ENCODE measurements at places on chromosomes 2 and 18.

DNA sequence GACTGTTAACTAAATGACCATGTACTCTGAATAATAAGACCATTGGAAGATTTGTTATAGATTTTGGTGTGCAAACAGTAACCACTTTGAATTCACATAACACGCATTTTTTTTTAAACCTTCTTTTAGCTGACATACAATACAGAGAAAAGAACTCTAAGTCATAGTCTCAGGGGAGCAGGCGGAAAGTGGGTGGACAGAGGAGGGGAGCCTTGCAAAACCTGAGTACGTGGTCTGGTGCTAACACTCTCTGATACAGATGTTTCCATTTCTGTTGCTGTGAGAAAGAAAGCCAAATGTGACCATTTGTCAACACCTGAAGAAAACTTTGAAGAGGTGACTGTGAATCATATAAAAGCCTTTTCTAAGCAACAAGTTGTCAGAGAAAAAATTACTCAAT is 151.8 kb upstream of the GCFC2 start:
- no peak for DNase-seq

DNA sequence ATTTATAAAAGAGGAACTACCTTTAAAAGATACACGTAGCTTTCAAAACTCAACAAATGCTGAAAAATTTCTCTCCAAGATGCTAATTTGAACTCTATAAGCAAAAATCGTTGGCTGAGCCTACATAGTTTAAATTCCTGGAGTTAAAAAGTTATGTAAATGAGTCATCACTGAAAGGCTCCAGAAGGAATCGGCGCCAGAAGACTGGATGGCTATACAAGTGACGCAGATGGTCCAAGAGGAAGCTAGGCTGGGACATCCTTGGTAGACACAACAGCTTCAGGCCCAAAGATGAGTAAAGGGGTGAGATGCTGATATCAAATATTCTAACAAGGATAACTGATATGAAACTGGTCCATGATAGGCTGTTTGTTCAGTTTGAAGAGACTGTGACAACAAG is 22.8 kb upstream of the DNAH6 start:
- DNase-seq = no peak

DNA sequence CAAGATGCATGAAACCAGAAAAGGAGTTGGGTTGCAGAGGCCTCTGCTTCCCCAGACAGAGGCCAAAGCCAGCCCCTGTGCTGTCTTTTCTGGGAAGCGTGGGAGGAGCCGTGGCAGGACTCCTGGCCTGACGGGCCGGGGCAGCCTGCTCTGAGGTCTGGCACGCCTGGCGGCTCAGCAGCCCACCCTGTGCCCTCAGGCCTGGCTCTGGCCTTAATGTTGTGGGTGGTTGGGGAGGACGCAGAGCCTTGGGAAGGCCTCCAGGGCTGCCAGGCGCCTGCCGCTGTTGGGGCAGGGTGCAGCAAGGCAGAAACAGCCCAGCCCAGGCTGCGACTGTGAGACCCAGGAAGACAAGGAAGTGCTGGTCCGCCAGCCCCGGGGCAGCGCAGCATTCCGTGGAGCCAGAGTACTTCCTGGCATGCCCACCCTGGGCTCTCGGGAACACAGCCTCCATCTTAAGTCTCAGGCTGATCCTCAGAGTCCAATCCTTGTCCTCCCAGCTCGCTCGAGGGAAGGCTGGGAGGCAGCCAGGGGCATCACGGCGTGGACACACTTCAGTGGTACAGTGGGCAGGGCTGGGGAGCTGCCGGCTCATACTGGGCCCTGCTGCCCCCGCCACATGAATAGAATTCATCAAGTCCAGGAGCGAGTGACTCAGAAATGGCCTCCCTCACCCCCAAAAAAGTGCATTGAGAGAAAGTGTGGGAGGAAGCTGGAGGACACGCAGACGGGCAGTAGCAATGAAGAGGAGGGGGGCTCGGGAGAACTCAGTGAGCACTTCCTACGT is 72.6 kb downstream of the EMX1 start:
- no peak for DNase-seq

DNA sequence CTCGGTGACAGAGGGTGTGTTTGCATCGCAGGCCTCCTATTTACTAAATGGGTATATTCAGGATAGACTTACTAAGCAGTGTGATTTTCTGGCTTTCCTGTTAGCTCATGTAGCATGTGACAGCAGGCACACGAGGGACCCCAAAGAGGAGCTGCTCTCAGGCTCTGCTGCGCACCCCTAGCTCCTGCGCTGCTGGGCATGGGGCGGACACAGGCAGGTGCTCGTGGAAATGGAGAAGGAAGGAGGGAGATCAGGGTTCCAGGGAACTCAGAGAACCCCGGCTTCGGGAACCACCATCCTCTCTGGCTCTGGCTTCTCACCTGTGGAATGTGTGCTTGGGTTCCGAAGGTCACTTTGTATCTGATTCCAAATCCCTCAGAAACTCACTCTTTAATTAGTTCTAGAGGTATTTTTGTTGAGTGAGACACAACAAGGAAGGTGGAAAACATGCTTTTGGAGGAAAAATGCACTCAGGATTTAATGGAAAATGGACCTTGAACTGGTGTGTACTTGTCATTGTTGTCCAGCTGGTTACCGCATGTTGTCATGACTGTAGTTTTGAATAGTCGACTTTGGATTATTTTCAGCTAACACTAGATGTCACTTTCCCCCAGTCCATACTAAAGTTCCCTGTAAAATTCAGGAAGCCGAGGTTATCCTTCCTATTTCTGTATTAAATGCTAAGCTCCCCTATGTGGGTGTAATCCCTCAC is 3.5 kb downstream of the SNTG2 start:
- DNase-seq = no peak

DNA sequence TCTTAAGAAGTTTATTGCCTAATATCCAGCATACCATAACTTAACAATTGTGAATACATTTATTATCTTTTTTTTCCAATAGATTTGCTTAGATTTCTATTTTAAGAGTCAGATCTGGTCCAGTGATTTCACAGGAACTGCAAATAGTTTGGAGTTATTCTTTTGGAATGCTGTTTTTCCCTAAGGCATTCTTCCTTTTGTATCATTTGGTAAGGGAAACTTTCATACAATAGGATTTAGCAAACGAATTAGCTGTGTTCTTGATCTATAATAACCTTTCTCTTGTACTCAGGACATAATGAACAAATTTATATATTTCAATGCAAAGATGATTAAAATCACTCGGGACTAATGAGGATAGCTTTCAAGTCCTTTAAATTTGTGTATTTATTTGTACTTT is 201.6 kb downstream of the ERBB4 start:
- peak; percentile 78 for DNase-seq

DNA sequence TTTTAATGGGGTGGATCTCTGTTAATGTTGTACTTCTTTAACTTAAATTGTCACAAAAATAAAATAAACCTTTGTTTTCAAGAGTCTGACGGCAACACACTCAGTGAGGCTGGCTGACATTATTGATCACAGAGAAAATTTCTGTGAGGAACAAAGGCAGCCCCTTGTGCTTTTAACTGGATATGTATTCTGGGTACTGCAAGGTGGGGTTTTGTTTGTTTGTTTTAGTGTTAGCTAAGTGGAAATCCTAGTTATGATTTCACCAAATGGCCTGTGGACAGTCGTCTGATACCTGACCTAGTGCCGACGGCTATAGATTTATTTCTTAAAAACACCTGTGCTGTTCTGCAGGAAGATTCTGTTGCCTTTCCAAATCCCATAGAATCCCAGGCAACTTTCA is 1329.5 kb upstream of the ZEB2 start:
- DNase-seq = no peak

- no peak for DNase-seq
Observed at GRCh38 chr2:215612786-215613185, 176.9 kb upstream of the FN1 start.

- no peak for DNase-seq
Observed at GRCh38 chr2:234845602-234846590, 105.9 kb upstream of the SH3BP4 start.

GRCh38 chr2:200871151-200871550 is 6.7 kb upstream of the CLK1 start:
- no peak for DNase-seq

DNA sequence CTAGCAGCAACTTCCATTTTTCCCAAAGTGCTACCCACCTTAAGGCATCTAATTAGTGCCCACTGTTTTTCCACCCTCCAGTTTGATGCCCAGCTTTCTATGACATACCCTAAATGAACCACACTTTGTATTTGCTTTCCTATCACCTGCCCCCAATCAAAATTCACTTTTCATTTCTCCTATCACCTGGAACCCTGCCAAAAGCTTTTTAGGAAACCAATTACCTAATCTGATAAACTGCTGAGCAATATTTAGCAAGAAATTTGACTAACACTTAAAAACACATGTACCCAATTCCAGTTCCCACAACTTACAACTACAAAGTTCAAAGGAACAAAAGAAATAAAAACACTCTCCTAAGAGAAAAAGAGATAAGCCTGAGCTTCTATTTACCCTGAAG is 71.7 kb downstream of the IKZF2 start:
- DNase-seq = no peak

DNA sequence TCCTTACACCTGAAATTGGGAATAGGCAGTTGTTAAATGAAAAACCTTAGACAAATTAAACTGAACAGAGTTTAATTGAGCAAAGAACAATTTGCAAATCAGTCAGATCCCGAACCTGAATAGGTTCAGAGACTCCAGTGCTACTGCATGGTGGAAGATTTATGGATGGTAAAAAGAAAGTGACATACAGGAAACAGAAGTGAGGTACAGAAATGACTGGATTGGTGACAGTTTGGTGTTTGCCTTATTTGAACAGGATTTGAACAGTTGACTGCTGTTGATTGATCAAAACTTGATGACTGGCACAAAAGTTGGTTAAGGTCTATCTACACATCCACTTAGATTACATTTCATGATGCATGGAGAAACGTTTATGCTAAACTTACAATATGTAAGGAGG is 248.8 kb downstream of the HNMT start:
- DNase-seq = no peak

DNA sequence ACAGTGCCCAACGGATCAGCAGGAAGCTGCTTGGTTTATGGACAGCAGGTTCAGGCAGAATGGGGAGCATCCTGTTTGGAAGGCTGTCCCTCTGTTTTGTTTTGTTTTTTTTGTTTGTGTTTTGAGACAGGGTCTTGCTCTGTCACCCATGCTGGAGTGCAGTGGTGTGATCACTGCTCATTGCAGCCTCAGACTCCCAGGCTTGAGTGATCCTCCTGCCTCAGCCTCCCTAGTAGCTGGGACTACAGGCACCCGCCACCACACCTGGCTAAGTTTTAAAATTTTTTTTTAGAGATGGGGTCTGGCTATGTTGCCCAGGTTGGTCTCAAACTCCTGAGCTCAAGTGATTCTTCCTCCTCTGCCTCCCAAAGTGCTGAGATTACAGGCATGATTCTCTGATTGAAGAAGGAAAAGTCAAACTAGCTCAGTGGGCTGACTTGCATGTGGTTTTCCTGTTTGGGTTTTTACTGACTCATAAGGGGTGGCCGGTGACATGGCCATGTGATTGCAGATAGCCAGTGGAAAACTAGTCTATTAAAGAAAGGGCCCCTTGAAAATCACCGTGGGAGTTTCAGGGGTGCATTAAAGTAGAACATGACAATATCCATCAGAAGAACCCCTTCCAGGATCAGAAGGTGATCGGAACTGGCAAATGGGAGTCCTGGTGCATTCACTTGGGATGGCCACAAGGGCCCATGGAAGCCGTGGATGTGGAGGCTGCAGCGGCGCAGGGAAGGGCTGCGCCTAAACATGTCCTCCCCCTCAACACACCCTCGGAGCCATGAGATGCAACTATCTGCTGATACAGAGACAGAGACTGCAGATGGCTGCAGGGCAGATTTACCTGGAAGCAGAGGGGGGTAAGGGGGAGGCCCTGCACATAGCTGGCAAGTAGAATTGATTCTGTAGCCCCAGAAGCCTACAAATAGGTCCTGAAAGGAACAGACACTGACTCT is 26.5 kb downstream of the AQP12B start:
- DNase-seq = peak; percentile 11

DNA sequence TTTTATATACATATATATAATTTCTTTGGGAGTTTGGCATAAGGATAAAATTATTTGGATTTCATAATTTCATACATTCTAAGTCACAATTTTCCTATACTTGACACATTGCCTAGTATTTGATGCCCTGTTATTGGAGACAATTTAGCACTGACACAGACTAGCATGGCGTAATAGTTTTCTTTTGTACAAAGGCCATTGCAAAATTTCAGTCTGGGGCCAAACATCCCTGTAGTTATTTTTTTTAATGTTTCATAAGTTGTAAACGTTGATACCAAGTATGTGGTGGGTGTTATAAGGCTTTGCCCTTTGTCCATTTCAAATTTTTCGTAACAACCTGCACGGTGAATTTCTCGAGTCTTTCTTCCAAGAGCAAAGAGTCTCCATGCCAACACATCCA is 95.7 kb upstream of the NRP2 start:
- DNase-seq = no peak

DNA sequence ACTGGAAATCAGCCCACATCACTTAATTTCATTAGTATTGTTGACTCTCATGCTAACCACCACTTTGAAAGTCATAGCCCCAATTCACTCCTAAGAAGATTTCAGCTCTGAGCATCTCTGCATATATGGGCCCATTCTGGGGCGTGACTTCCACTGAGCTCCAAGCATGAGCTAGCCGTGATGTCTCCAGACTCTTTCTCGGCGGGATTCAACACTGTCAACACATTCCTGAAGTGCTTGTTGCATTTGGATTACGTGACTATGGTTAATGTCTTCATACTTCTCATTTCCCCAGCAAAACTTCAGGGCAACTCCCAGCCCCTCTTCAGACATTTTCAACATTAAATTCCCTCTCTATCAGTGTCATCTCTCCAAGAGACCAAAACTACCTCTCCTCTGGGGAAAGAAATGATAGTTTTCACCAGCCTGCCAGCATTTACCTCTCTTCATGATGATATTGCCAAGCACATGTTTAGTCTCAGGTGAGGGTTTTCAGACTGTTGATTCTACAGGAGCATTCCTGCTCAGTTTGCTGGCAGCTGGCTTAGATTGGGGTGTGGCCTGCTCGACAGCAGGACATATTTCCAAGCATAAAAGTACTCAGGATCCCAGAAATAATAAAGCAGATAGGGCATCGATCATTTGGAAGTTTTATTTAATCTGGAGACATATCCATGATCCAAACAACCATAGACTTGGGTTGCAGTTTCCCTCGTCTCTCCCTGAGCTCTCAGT is 81.7 kb downstream of the FEZ2 start:
- DNase-seq = no peak

DNA sequence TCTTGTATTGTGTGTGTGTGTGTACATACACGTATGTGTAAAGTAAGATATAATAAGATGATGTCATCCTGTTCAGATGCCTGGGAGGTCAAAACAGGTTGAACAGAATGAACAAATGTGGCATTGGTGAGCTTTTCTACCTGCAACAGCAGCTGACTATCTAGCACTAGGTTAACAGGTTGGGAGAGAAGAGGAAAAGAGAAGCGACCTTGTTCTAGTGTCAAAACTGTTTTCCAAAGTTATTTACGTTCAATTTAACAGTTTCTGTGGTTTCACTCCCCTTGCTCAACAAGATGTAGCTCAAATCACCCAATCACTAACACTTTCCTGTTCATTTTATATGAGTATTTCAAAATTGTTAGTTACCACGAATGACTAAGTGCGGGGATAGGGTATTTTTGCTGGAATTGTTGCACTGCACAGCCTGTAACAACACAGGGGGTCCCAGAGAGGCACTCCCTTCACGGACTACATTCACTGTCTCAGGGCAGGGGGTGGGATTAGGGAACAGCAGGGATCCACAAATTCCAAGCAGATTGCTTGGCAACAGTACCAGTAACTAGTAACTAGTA is 67.5 kb upstream of the DTNB start:
- no peak for DNase-seq

- no peak for DNase-seq
Observed at GRCh38 chr18:26277374-26277773, 51.1 kb downstream of the TAF4B start.
